ENCODE measurements at places on chromosomes 11 and 22.

- no peak for DNase-seq
These were observed 123.8 kb downstream of the RAB38 start for GRCh38 chr11:88051396-88051795.

DNA sequence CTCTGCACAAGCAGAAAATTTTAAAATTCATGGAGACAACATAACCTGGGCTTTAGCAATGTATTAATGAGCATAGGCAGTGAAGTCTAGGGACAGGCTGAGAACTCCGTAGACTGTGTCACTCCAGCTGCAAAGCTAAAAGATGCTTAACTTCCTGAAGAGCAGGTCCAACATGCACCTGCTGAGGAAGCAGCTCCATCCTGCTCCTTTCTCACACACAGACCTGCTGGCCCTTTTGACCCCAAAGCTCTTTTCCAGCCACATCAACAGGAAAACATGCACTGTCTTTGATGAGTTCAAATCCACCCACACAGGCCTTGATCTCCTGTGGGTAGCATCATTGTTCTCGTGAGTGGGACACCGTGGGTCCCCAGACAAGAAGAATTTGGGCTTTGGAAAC is 36.0 kb downstream of the SYN3 start:
- no peak for DNase-seq

GRCh38 chr11:35478471-35479091 is 46.8 kb downstream of the PAMR1 start:
- no peak for DNase-seq

- peak; percentile 33 for DNase-seq
These were observed 27.1 kb downstream of the SDHD start for GRCh38 chr11:112113539-112114457.

- no peak for DNase-seq
These were observed 17.0 kb downstream of the XRCC6 start for GRCh38 chr22:41638124-41638523.

DNA sequence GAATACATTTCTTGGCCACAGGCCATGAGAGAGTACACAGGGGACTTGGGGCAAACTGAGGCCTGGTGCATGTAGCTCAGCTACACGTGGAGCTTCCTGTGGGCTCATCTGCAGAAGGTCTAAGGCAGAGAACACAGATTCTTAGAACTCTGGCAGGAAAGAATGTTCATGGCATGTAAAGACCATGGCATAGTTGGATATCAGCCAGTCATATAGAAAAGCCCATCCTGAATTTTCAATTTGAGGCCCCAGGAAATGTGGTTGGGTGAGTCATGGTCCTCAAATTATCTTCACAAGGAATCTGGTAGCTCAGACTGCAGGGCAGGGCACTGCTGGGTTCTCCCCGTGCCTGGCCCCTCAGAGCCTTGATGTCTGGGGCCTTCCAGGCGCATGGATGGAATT is 13.7 kb upstream of the ST3GAL4 start:
- DNase-seq: no peak

DNA sequence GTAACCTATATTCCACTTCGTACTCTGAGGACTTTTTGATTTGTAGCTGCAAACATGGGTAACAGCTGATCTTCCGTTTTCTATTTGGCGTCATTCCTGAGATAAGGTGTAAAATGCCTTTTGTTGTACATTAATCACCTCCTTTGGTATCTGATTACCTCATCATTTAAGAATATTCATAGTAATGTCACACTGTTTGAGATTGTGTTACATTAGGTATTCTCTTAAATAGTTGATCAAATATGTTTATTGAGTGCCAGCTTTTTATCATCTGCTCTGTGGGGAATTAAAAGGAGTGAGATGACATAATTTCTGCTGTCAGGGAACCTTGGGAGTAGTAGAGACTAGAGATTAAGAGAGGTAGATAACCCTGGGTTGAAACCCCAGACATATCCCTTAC is 5.9 kb downstream of the NCAM1 start:
- DNase-seq: no peak

DNA sequence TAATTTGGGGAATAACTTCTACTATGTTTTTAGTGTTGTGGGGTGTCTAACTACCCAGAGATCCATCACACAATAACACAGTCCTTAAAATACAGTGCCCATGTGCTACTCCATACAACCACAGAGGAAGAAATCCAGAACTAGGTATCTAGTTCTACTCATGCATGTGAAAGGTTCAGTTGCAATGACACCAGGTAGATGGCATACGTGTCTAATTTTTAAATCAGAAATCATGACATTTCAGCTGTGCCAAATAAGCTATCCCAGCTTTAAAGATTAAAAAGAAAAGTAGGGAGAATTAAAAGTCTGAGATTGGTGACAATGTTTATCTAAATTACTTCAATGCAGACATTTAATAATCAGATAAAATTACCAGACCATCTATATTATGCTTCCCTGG is 122.2 kb downstream of the CD44 start:
- no peak for DNase-seq

DNA sequence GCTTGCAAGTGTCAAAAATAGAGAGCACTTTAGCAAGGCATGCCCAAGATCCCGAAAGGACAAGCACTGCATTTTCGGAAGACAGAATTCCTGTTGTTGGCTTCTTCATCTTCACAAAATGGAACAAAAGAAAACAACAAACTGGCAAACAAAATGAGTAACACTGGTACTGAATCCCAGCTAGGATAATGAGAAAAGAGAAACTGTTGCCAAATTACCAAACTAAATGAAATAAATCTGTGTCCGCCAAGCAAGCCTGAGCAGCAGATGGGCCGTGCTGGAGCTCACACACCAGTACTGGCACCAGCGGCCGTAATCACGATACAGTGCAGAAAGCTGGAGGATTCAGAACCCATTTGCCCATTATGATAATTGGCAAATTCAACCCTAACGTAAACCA is 30.6 kb downstream of the TUB start:
- no peak for DNase-seq

DNA sequence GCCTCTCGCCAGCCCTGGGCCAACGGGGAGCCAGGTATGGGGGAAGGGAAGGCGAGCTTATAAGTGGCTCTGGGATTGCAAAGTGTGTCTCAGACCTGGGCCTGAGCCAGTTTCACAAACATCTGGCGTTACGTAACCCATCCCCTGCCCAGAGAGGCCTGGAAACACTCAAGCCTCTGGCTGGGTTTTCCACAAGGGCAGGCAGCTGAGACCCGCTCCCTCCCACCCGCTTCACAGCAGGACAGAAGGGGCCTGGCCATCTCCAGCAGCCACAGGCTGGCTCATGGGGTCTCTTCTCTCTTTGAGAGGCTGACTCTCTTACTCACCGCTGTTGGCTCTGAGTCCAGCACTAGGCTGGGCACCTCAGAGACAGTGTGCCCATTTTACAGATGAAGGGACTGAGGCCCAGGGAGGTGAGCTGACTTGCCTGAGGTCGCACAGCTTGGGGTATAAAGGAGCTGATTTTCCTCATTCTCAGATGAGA is 44.5 kb downstream of the TRIOBP start:
- peak; percentile 85 for DNase-seq

- peak; percentile 62 for DNase-seq
These were observed 13.3 kb downstream of the MPST start for GRCh38 chr22:37032535-37033460.

DNA sequence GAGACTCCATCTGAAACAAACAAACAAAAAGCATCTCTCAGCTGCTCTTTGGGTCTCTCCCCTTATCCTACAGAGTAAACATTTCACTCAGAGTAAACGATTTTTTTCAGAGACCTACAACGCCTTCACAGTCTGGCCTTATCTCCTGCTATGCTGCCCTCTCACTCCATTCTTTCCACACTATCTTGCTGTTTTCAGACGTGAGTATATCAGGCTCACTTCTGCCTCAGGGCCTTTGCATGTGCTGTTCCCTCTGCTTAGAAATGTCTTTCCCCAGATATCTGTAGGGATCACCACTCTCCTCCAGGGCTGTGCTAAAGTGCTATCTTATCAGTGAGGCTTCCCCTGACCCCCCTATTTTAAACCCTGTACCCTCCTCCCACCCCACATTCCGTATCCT is 6.5 kb downstream of the RIBC2 start:
- DNase-seq: no peak

- DNase-seq: no peak
These were observed 155.7 kb downstream of the CEP164 start for GRCh38 chr11:117483372-117483771.

DNA sequence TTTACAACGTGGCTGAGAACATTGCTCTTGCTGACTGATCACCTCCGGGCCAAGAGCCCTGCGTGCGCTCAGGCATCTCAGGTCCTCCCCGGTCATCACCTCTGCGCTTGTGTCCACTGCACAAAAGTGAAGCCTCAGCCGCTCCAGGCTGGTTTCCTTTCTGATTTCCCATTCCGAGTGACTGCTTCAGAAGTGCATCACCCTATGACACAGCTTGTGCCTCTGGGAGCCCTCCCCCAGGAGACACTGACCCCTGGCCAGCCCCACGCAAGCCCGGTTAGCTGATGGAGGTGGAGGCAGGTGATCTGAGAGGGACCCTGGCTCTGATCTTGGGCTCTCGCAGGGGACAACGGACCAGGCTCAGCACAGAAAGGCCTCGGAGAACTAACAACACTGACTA is 38.3 kb upstream of the GNB1L start:
- no peak for DNase-seq

DNA sequence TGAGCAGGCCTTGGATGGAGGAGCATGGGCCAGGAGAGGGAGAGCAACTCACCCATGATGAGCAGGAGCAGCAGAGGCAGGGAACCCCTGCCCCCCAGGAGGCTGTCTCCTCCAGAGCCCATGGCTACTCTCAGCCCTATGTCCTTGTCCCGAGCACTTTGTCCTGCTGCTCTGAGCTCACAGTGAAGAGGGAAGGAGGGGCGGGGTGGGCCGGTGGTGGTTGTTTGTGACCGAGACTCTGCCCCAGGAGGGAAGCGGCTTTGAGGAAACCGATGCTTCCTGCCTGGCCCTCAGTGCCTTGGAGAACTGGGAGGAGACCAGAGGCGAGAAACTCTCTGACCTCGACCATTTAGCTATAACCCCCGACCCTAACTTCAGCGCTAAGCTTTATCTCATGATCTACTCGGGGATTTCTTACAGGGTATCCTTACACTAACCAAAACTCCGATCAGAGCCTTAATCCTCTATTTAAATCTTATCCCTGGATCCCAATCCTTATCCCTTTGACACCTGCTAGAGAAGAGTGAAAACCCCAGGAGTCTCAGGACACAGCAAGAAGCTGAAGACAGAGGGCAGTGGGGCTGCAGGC is at the start of gene ROBO4:
Gene ROBO4 (minus strand): TSS at position 192 of the 589 bp plus-strand sequence. CDS start 70 bp downstream, at position 122.
- DNase-seq: no peak

GRCh38 chr11:797296-798092 is 587 bp downstream of the SLC25A22 start:
- peak; percentile 83 for DNase-seq

DNA sequence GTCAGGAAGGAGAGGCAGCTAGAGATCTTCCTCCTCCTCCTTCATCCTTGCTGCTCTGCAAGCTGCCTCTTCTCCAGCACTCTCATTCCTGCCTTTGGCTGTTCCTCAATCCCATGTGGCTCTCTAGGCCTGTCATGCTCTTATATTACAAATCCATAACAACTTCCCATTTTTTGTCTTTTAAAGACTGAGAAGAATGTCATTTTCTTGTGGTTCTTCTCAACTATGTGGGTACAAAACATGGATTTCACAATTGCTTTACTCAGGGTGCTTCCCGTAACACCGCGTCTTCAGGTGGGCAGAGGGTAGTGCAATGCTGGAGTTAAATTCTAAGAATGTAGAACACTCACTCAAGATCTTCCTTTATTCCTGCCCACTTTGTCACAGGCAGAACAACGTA is 6.8 kb upstream of the CAT start:
- no peak for DNase-seq

DNA sequence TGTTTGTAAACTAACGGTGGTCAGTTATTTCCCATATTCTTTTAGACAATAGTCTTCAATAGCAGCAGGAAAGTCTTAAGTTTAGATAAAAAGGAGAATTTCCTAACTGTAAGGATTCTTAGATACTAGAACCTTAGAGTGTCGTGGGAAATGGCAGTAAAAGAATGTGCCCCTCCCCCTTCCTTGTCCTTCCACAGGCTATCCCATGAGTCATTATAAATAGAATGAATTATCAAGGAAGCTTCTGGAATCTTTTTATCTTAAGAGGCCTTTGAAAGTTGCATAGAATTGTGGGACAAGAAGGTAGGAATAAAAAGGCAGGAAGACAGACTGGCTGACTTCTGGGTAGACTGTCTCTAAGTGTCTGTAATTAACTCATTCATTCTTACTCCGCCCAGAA is 165.2 kb upstream of the TBCEL start:
- no peak for DNase-seq

GRCh38 chr11:75852406-75853017 is 37.5 kb downstream of the UVRAG start:
- no peak for DNase-seq

- DNase-seq: no peak
These were observed 35.4 kb upstream of the INCENP start for GRCh38 chr11:62088331-62088933.

DNA sequence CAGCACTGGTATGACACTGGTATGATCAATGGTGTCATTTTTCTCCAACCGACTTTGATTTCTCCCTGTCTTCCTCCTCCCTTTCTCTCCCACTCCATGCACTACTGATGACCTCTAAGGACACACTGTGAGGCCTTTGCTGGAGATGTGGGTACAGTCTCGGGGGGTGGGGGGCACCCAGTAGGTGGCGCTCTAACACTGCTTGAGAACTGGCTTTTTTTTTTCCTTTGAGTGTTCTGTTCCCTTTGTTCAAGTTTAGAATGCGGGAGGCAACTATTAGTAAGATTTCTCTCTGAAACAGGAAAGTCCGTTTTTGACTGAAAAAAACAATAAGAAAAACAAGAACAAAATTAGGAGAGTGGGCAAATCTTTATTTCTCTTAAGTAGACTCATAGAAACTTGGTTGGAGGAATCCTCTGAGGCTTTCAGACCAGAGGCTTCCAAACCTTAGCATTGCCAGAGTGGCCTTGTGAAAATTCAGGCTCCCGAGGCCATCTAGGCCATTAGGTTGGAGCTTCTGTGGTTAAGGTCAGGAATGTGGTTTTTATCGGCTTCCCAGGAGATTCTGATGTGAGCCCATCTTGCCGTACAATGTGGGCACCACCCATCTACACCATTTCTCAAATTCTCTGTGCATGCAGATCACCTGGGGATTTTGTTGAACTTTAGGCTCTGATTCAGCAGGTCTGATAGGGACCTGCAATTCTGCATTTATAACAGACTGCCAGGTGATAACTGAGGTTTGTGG is 43.2 kb downstream of the PANX1 start:
- DNase-seq: no peak

GRCh38 chr11:34573537-34573936 is 47.4 kb upstream of the EHF start:
- DNase-seq: no peak

GRCh38 chr11:36711104-36711825 is 113.2 kb upstream of the RAG2 start:
- no peak for DNase-seq

- no peak for DNase-seq
These were observed 34.7 kb downstream of the GALNT18 start for GRCh38 chr11:11587122-11587521.

- no peak for DNase-seq
These were observed 7.9 kb downstream of the FAM118A start for GRCh38 chr22:45317551-45318167.
